RPMI7951 (cell line): ENCODE measurements at places on chromosomes 4 and X.

DNA sequence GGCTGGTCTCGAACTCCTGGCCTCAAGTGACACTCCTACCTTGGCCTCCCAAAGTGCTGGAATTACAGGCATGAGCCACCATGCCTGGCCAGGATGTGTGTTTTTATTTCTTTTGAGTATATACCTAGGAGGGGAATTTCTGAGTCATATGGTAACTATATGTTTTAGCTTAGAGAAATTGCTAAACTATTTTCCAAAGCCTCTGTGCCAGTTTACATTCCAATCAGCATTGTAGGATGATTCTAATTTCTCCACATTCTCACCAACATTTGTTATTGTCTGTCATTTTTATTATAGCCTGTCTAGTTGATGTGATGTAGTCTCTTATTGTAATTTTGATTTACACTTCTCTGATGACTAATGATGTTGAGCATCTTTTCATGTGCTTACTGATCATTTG is 1576.0 kb downstream of the RPA4 start:
- DNase-seq: no peak

DNA sequence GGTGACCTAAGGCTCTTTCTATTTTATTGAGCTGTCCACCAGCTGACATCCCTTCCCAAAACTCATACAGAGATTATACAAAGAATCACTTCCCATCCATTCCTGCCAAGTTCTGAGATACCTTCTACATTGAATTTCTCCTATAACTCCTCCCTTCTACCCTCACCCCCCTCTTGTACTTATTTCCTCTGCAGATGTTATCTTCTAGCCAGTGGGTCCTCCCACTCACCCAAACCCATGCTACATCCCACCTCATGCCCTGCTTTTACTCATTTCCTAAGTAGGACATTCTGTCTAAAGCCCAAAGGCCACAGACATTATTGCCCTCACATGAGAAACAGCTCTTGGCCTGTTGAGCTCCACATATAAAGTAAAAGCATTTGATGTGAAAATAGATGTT is 28.6 kb downstream of the BMX start:
- DNase-seq: no peak

DNA sequence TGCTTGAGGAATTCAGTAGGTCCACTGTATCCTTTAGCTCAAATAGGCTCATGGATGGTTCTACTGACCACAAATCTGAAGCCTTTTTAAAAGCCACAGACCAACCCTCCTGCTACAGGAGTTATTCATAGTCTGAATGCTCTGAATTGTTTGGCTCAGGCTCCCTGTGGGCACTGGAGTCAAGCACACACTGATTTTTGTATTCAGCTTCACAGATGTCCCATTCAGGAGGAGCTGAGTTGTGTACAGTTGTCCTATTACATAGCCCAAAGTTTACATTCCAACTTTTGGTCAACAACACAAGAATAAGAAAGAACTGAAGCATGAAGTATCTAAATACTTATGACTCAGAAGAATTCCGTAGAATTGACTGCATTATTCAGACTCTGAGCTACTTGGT is 243.9 kb downstream of the UNC5C start:
- peak; percentile 47 for DNase-seq

- no peak for DNase-seq
These were observed 100.8 kb downstream of the REPS2 start for GRCh38 chrX:17047224-17047623.

DNA sequence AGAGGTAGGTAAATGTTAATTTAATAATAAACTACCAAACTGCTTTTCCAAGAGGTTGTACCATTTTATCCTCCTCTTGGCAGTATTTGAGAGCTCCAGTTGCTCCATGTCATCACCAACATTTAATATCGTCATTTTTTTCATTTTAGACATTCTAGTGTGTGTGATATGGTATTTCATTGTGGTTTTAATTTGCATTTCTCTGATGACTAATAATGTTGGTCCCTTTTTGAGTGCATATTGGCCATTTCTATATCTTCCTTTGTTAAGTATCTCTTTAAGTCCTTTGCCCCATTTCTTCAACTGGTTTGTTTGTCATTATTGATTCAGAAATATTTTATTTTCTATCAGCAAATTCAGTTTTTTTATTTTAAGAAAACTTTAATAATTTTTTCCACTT is 88.8 kb downstream of the MAPK10 start:
- no peak for DNase-seq

DNA sequence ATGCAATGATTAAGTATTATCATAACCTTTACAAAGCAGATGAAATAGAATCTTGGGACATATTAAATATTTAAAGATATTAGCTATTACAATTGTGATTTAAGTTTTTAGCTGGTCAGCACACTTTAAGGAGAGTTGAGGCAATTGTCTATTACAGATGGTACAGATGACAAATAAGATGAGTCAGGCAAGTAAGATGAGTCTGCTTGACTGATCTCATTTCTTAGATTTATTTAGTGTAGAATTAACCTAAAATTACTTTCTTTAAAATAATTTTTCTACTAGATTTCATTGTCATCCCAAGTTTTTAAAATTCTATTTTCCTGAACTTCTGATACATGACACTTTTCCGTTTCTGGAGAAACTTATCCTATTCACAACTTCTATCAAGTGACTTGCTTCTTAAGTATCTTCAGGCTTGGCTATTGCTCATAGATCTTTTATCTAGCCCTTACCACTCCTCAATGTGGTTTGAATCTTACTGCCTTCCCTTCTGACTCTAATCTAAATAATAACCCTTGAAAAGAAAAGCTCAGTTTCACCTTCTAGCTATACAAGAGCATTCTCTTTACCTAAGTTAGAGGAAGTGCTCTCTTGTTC is 32.9 kb downstream of the CXCL1 start:
- DNase-seq: peak; percentile 63

DNA sequence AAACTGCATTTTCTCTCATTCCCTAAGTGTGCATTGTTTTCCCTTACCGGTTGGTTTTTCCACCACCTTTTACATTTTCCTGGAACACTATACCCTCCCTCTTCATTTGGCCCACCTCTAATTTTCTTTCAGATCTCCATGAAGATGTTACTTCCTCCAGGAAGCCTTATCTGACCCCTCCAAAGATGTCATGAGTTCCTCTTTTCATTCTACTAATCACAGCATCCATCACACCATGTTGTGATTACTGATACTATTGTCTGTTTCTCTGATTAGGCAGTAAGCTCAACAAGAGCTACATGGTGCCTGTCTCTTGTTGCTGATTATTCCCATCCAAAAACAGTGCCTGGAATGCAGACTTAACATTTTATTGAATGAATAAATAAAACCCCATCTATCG is 2.9 kb upstream of the AFP start:
- no peak for DNase-seq
